Lung microvascular endothelial cell (primary cell): ENCODE measurements at places on chromosomes 12 and 14. TPM values are rescaled to one million over a fixed set of nuclear protein-coding genes. Genes with fewer than 3 reads are reported as not detected.

GRCh38 chr12:11069854-11070365, 7.8 kb upstream of the TAS2R46 start:
- no peak for DNase-seq

The B3GNT4 gene
- total RNA-seq: under 0.01 and 0.20 TPM in 2 replicates

The RAD9B gene
- total RNA-seq: 0.40 and 0.65 TPM in 2 replicates

The ADAMTS20 gene
- not detected in 2 replicates for total RNA-seq

The CIROP gene
- total RNA-seq: not detected in 2 replicates
